Renal cortical epithelial cell (primary cell): ENCODE measurements at places on chromosomes 2 and 18. TPM values are rescaled to one million over a fixed set of nuclear protein-coding genes. Genes with fewer than 3 reads are reported as not detected.

GKN2 gene
- total RNA-seq: not detected in 2 replicates

SPOPL gene
- 15.6 and 20.9 TPM in 2 replicates for total RNA-seq

ACTG2 gene
- 0.15 TPM in 1 of 2 replicates, not detected in the other for total RNA-seq

TMEM169 gene
- total RNA-seq: 4.3 and 11.8 TPM in 2 replicates

COL6A3 gene
- total RNA-seq: 2.5 and 3.6 TPM in 2 replicates

PAX8 gene
- 86.5 and 273 TPM in 2 replicates for total RNA-seq

TGFBRAP1 gene
- total RNA-seq: 27.8 and 45.1 TPM in 2 replicates

DNA sequence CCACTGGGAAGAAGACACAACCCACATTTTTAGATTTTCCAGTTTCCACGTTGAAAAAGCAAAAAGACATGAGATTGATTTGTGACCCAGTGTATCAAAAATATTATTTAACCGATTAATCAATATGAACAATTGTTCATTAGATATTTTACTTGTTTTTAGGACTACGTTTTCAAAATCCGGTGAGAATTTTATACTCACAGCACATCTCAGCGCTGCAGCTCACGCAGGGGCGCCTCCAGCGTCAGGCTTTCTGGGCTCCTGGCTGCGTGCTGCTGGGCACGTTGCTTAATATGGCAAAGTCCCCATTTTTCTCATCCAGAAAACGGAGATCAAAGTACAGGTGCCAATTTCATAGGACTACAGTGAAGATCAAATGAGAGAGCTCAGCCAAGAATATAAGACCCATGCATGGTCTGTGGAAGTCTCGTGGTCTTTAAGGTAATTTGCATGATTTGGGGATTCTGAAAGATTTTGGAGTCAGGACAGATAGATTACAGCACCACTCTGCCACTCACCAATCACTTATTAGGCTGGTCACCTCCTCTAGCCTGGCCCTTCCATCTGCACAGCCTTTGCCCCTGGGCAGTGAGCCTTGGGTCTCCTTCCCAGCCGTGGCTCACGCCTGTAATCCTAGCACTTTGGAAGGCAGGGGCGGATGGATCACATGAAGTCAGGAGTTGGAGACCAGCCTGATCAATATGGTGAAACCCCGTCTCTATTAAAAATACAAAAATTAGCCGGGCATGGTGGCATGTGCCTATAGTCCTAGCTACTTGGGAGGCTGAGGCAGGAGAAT, 36.2 kb downstream of the PTPN18 start:
- no peak for DNase-seq

DNA sequence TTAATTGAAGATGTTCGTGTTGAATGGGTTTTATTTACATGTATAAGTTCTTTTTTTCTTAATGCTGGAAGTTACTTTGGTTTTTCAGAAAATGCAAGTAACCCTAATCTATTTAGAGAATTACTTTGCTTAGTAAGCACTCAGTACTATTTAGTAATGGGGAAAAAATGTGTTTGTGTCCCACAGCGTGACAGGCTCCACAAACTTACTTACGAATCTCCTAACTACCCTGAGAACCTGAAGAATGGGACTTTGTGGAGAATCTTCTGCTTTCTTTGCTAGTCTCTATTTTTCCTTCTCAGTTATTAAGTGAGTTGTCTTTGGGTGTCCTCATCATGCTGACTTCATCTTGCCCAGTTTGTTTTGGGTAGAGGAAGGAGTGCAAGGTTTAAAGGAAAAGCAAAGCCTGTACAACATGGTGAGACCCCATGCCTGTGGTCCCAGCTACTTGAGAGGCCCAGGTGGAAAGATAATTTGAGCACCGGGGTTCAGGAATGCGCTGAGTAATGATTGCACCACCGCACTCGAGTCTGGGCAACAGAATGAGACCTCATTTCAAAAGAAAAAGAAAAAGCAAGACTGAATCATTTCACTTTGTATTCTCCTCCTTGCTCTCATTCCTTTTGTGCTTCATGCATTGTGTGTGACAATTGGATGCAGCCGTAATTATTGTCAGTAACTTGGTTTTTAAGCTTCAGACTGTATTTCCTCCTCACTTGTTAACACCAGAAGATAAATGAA, 10.2 kb downstream of the NEDD4L start:
- DNase-seq: peak; percentile 76

DNA sequence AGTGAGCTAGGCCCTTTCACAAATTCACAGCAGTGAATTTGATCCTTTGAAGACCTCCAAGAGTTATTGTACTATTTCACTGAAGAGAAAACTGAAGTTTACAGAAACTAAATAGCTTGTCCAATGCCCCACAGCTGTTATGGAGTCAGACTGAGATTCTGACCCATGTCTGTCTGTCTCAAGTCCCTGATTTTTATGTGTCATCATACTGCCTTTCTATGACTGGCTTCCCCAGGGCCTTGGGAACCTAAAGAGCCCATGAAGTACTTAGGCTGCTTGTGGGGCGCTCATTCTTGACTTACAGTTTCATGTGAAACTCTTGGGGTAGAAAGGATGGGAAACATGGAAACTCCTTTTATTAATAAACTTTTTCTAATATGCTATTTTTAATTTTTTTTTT, 107.7 kb downstream of the ATL2 start:
- DNase-seq: no peak

DNA sequence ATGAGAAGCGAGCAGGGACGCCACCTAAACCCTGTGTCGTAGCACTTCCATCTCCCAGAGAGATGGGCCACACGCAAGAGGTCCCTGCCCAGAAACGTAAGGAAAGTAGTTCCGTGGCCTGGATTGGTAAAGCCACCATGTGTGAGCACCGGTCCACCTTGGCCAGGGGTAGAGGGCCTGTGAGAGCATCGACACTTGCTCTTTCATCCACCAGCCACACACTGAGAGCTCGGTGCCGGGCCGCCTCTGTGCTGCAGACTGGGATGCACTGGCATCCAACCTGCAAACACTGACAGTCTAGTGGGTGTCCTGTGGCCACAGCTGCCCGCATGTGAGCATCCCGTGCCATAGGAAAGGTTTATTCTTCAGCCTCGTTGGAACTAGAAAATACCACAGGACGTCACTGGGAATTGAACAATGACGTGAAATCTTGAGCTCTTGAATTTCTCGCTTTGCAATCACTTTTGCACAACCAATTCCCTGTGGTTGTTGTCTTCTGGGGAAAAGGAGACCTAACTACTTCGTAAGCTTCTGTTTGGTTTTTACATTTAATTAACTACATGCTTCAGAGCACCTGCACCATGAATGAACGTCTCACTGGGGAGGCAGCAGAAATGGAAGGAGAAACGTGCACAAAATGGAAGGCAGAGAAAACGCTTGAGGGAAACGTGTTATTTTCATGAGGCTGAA, 212.0 kb upstream of the RAB6C start:
- DNase-seq: no peak

DNA sequence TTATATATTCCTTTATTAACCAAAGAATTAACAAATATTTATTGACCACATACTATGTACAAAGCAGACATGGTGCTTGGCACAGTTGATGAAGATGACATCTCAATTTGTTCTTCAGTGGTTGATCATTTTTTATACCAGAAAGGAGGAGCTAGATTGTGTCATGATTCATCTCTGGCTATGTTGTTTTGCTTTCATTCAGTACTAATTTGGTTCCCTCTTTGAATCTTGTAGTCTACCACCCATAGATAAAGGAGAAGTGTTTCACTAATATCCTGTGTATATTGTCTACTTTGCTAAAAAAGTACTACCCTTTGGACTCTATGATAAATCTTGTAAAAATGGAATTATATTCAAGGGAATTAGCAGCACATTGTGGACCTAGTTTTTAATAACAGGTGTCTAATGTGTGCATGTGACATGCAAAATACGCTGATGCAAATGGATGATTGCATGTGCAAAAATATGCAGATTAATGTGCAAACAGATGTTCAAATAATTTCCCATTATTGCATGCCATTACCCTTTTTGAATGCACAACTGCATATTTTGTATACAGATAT, 313.2 kb upstream of the ZEB2 start:
- no peak for DNase-seq

GRCh38 chr2:128501006-128501690, 182.5 kb upstream of the HS6ST1 start:
- no peak for DNase-seq

DNA sequence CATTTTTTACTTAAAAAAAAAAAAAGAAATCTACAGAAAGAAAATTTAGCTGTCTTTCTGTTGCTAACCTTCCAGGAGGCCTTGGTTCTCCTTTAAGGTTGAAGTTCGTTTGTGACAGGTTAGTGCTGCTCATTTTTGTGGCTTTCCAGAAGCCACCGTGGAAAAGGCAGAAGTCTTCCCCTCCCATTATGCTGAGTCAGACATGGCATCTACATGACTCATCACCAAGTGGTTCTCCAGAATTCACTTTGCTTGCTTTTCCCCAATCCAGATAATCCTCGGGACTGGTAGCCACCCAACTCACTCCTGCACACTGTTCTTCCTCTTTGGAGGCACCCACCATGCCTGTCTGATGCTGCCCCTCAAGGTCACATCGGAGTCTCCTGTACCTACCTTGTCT, 228.7 kb downstream of the PIK3C3 start:
- peak; percentile 97 for DNase-seq

DNA sequence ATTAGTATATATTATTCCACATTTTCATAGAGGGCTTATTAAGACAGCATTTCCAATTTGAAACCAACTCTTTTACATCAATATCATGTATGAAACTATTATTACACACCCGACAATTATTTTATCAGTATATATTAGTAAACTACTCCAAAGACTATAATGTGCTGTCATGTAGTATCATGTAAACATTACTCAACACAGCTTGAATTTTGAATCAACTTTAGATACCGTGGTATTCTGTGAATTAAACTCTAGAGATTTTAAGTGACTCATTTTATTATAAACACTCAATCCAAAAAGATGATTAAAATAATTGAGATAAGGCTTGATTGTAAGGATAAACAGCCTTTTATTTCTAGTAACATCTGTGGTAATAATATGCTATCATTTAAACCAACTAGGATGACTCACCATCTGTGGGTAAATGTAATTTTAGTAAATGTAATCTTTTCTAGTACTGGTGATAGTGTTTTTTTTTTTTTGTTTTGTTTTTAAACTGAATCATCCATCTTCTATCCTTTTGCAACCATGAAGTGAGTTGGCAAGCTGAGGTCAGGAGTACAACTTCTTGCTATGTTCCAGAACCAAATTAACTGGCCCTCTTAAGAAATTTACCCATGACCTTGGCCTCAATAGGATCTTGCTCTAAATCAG, 144.3 kb upstream of the SMAD7 start:
- peak; percentile 77 for DNase-seq

GRCh38 chr2:179936654-179937053, 70.4 kb downstream of the CWC22 start:
- peak; percentile 38 for DNase-seq

DNA sequence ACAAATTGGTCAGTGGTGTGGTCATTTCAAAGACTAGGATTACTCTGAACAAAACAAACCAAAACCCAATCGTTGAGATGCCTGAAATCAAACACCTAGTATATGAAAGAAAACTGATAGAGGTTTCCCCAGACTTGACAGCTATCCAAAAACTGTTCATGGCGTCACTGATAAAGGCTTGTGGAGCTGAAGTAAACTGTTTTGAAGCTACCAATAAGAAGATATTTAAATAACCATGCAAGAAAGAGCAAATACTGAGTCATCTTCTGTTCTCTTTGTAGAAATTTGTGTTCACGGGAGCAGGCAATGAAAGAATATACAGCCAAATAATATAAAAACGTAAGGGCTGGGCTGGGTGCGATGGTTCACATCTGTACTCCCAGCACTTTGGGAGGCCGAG, 7.5 kb upstream of the COLEC11 start:
- no peak for DNase-seq

- no peak for DNase-seq
These were observed 62.7 kb upstream of the CTDP1 start for GRCh38 chr18:79616651-79617510.

DNA sequence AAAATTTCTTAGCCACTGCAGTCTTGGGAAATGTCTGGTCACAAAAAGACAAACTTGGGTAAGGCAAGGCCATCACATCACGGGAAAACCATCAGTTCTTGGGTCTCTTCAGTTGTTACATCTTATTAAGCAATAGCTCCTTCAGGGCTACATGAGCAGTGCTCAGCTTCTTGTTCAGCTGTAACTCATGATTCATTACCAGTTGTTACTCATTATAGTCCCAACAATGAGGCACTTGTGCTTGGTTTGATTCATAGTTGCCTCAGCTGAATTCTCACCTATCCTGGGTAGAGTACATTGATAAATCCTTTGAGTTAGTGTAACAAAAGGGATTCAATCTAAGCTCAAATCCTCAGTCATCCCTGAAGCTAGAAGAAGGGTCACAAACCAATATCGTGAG, 102.4 kb upstream of the DCC start:
- DNase-seq: peak; percentile 93

DNA sequence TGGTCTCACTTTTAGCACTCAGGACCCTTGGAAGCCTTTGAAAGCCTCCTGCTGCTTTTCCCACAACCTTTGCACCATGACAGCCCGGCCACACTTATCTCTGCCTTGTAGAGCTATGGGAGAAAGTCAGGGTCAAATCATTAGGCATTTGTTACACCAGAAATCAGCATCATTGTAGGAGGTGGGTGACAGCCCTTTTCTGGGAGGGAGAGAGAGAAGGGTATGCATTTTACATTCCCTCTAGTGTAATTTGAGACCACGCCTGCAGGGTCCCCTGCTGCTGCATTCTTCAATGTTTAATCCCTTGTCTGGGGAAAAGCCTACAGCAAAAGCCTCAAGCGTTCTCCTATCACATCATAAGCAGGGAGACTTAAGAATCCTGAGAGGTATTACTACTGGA, 766.8 kb upstream of the FAM98A start:
- peak; percentile 56 for DNase-seq

GRCh38 chr2:147099845-147100244, 745.0 kb upstream of the ACVR2A start:
- DNase-seq: peak; percentile 48

DNA sequence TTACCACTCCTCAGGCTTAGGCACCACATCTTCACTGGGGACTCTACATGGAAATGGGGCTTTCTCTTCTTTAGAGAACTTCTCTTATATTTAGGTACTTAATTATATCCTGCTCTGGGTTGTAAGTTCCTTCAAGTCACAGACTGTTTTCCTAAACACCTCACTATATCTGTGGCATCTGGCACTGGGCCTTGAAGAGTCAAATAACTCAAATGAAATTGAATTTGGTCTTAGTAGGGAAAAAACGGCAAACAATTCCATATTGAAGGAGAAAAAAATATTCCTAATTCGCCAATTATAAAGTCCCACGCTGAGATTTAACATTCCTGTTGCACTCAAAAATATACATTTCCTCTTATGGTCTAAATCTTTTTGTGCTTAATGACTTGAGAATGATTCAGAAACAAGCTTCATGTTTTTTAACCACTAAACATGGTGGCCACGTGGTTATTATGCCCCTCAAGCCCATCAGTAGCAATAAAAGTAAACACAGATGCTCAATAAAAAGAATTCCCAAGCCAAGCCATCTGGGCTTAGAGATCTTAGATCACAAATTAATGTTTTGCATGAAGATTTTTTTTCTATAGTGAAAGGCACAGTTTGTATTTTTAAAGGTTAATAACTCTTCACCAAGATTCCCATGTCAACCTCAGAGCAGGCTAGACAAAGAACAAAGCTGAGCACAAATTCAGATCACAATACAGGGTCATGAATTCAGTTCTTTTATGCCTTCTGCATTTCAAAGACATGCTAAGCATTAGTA, 105.5 kb upstream of the SYT4 start:
- DNase-seq: no peak
